ENCODE measurements at places on chromosomes 1 and 21.

GRCh38 chr1:53121319-53122172, 20.9 kb downstream of the SLC1A7 start:
- peak; percentile 34 for DNase-seq

DNA sequence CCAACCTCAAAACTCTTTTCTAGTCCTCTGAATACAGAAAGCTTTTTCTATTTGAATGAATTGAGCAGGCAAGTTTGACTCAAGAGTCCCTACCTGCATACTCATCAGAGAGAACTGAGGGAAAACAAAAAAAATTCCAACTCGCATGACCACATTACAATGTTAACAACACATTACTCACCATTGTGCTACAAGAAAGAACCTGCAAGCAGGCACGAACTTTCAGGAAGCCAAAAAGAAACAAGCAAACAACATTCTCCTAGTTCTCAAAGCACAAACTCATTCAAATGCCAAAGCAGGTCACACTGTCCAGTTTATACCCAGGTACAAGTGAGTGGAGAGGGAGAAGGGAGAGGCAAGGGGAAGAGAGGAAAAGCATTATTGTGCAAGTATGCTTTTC, 14.6 kb downstream of the OTUD7B start:
- peak; percentile 47 for DNase-seq

- no peak for DNase-seq
Observed at GRCh38 chr1:41734201-41734970, 184.3 kb downstream of the HIVEP3 start.

DNA sequence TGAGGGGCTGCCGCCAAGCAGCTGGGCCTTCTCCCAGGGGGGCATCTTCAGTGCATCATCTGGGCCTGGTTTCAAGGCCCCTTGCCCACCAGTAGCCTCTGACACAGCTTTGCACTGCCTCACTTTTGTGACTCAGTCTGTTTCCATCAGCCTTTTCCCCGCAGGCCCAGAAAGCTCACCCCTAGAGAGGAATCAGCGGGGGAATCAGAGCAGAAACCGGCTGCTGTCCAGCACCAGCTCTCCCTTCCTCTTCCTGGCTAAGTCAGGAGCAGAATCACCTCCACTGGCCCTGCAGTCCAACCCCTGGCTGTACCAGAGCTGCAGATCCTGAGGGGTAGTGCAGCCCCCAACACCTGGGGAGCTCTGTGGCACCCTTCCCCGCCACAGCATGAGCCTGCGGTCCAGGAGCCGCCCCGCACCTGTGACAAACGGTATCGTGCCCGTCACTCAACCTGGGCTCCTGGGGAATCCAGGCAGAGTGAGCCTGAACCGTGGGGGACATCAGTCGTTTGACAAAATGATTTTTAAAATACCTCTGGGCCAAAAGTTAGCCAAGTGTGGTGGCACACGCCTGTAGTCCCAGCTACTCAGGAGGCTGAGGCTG, 83.3 kb upstream of the TMEM51 start:
- no peak for DNase-seq

DNA sequence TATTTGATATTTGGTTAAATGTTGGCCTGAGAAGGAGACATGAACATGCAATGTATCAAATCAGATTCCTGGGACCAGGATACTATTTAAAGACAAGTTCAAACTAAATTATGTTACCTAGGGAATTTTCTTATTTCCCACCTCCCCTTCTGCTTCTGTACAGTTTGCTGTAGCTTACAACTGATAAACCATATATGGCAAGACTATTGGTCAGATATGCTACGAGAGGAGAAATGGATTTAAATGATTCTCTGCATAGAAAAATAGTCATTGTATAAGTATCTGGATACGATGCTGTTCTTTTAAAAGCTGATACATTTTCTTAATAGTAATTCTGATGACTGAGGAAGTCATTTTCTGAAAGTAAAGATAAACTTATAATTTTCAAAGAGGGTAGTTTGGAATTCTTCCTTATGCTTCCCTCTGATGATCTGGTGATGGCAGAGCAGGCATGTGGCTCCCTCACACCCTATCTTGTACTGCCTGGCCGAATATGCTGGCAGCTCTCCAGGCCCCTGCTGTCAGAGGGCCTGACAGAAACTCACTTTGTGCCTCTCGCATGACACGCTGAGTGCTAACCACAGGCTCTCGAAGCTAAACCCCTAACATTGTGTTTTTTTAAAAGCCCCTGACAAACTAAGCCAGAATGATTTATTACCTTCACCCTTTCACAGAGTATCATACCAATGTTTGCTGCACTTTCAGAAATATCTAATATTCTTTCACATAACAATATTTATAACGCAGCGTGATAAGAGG, 19.4 kb downstream of the RRP15 start:
- DNase-seq: peak; percentile 79

DNA sequence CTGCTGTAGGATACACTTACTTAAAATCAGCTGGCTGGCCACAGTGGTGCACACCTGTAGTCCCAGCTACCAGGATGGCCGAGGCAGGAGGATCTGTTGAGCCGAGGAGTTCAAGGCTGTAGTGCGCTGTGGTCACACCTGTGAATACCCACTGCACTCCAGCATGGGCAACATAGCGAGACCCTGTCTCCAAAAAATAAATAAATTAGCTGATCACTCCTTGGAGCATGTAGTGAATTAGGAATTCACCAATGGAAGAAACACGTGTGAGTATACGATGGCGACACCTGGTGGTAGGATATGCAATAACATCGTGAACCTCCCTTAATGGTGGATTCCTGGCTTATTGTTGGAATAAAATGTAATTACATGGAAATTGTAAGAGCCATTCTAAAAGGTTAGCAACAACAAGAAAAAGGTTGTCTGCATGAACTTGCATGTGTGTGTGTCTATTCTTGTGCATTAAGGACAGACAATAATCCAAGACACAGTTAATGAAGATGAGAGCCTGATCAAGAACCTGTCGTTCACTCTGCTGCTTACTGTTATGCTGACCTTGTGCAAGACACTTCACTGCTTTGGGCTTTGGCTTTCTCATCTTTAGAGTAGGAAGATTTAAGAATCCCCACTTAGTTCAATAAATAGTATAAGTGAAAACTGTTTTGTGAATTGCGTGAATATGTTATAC, 38.6 kb upstream of the COX20 start:
- peak; percentile 79 for DNase-seq

- DNase-seq: no peak
Observed at GRCh38 chr1:223161321-223161720, 18.3 kb upstream of the TLR5 start.

DNA sequence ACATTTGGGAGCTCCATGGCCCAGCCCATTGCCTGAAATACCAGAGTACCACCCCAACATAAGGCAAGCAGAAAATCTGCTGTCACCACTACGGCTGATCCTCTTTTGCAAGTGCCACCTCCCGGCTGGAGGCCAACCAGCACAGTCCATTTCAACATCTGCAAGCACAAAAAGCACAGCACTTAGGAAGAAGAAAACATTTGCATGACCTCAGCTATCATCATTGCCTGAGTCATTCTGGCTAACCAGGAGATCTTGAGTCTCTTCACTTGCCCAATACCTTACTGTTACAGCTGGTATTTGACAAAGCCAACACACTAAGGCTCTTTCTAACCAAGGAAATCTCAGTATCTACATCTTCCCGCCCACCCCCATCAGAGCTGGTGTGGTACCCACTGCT, 55.9 kb downstream of the NEK7 start:
- DNase-seq: peak; percentile 98

DNA sequence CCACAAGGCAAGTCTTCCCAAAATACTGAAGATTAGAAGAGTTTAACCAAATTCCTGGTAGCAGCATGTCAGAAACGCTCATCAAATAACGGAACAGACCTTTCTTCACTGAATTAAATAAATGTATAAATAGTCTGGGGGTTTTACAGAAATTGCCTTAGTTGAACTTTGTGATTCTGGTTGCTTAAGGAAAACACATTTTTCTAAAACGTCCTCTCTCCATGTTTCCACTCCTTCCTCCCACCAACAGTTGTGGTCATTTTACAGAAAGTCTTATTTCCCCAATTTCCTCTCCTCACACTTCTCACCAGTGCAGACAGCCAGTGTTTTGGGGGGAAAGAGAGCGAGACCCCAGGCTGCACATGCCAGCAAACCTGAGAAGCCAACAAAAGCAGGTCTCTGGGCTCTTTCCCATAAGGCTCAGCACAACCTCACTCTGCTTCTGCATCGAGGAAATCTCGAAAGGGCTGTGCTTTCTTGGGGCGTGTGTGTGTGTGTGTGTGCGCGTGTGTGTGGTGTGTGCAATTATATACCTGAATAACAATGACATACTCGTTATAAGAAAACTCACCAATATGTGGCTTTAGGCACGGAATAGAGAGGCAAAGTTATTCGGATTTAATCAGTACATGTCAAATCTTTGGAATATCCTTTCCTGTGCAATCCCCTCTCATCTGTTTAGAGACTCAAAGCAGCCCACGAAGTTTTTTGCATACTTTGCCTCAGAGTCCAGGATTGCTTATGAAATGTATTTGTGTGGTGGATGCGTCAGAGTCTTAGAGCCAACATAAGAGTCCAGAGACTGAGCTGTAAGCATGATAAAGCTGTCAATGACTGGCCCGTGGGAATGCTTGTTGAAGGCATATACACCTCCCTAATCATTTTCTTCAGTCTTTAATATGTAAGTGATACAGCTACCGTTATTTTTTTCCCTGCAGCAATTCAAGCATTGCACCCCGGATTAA, 2.0 kb downstream of the KCNJ15 start:
- DNase-seq: peak; percentile 74

GRCh38 chr1:226678701-226679100, 60.4 kb downstream of the ITPKB start:
- no peak for DNase-seq

GRCh38 chr1:18630511-18631495, at the start of gene PAX7:
Gene PAX7, plus strand, starts transcription at chr1:18630846. Its CDS starts 758 bp downstream, at chr1:18631604.
- DNase-seq: no peak

GRCh38 chr1:59409549-59409948, 112.7 kb downstream of the FGGY start:
- DNase-seq: peak; percentile 33

DNA sequence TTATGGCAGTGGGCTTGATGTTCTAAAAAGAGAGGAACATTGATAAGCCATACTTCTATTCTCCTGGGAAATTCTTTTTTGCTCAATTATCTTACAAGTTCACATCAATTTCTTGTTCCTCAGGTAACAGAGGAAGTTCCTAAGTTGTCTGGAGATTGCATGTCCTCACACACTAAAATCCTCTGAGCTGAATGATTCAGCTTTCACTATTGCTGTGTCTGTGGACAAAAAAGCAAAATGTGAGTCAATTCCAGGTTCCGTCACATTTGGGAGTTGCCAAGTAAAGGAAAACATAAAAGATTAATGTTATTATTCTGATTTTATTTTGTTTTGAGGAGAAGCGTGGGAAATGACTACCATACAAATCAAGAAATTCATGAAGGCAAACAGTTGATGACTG, 316.7 kb downstream of the CHRM3 start:
- DNase-seq: no peak

DNA sequence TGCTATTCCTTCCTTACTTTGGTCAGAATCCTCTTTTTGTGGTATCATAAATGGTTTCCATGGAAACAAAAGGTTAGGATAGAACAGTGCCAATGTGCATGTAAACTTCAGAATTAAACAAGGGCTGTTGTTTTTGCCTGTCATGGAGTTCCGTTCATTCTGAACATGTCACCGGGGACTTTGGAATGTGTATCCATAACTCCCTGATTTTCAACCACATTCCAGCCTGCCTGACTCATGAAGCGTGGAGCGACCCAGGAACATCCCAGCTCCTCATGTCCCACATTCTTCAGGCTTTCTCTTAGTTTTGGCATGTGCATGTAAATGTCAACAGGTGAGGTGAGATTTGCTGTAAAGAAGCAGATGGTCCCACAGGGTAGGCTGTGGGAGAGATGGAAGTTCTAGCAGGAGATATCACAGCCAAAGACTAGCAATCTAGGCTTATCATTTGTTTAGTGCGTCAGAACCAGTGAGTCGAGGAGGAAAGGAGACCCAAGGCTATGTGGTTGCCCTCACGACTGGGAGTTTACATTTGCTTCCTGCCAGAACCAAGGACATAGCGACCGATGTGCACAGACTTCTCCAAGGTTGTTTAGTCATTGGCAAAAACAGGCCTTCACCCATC, 23.0 kb upstream of the DNAJC11 start:
- DNase-seq: peak; percentile 61

DNA sequence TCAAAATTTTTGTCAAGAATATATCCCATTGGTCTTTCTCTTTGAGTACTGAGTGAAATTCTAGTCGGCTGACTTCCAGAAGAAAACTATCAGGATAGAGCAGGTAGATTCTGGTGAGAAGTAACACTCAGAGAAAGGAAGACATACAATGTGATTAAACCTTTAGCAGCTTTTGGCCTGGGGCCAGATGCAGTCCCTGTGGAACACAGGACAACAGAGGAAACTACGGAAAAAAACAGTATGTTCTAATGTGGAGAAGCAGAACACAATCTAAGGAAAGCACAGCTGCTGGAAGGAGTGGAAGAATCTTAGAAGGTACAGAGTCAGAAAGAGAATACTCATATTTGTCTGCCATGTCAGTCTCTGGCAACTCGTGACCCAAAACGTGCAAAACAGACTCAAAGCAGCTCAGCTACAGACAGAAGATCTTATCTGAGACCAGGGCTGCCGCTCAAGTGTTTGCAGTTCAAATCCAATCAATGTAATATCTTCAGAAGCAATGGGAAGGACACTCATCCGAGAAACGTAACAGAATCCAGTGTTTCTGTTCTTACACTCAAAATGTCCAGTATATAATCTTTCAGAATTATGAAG, 283.8 kb downstream of the MRPL39 start:
- peak; percentile 35 for DNase-seq

Data from choroid plexus epithelial cell (primary cell).